Hair follicular keratinocyte (primary cell): ENCODE measurements at places on chromosomes 4 and X. TPM values are rescaled to one million over a fixed set of nuclear protein-coding genes. Genes with fewer than 3 reads are reported as not detected.

RADX gene
- 2.8 and 3.0 TPM in 2 replicates for total RNA-seq

DNASE1L1 gene
- total RNA-seq: 19.0 and 28.1 TPM in 2 replicates

POU4F2 gene
- not detected in 2 replicates for total RNA-seq

MAOA gene
- total RNA-seq: 18.8 and 40.1 TPM in 2 replicates

COPS4 gene
- 54.8 and 69.6 TPM in 2 replicates for total RNA-seq

ASB9 gene
- 0.91 and 2.7 TPM in 2 replicates for total RNA-seq

HSFX2 gene
- not detected in 2 replicates for total RNA-seq
